Urinary bladder (tissue), 4 donors: ENCODE measurements at places on chromosomes 4 and X.

DNA sequence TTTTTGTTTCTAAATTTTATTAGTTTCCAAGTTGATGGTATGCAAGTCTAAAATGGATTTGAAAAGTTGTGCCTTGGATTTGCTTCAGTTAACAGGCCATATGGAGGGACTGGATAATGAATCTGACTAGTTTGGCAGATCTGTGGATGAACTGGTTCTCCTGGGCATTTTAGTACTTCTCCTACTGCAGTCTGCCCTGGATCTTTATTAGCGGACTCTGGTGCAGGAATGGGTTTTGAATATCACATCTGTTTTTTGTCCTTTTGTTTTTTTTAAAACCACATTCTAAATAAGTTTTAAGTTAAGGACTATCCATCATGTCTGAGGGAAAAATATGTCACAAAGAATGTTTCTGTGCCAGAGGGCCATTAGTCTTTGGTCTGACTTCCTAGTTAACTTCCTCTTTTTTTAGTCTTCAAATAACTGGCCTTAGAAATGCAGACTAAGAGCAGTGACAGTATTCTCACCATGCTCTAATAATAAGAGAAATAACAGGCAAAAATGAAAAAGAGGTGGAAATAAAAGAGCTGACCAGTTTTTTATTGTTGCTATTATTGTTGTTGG lies 13.9 kb upstream of the DCK start:
- no peak for DNase-seq

DNA sequence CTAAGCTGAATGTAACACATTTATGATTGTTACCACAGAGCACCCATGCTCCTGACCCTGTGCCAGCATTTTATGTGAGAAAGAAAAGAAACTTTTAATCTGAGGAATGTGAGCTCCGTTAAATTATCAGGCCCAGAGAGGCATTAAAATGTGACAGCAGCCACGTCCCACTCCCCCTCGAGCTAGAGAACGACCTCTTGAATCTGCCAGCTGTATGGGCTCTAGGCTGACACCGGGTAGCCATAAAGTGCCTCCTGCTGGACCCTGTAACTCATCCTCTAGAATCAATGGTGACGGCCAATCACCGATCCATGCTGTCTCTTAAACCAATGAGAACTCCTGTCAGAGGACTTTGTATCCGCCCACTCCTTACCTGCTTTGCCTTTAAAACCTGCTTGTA lies 110.2 kb upstream of the ADRA2C start:
- no peak for DNase-seq

- no peak for DNase-seq
Observed at GRCh38 chrX:118795528-118796280, 27.9 kb upstream of the ZCCHC12 start.

DNA sequence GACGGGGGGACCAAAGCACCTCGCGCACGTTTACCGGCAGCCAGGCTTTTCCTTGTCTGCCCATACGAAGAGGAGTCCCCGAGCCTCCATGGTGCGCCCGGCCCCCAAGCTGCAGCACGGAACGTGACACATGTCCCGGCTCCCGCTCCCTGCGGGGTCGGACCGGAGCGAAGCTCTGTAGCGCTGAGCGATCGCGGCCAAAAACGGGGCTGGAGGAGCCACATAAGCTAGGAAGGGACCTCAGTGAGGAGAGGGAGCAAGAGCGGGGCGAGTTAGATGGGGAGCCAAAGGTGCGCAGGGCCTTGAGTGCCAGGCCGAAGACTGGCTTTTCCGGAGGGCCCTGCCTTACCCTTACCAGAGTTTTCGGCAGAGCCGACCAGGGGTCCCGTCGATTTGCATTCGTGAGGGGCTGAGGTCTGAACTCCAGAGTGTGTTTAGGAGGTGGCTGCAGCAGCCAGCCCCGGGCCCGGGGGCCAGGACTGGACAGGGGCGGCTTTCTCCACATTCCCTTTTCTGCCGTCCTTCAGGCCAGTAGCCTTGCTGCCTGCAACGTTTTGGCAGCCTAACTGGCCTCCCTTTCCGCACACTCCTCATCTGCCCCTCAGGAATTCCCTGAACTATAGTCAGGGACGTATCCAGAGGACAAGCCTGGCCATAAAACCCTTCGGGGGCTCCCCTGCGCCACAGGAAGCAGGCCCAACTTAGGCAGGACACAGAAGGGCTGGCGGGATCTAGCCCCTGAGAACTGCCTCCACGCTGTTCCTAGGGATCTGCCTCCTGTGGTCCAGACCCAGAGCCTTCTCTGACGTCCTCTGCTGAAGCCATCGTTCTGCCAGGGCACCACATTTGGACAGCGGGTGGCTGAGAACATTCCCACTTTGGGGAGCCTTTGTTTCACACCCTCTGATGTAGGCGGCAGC lies 689 bp downstream of the SSR4 start:
- no peak for DNase-seq

GRCh38 chr4:19657856-19658255 lies 593.8 kb upstream of the SLIT2 start:
- no peak for DNase-seq
